ENCODE measurements at places on chromosomes 12 and 14.

GRCh38 chr14:63027719-63028118 lies 17.5 kb downstream of the KCNH5 start:
- no peak for DNase-seq

DNA sequence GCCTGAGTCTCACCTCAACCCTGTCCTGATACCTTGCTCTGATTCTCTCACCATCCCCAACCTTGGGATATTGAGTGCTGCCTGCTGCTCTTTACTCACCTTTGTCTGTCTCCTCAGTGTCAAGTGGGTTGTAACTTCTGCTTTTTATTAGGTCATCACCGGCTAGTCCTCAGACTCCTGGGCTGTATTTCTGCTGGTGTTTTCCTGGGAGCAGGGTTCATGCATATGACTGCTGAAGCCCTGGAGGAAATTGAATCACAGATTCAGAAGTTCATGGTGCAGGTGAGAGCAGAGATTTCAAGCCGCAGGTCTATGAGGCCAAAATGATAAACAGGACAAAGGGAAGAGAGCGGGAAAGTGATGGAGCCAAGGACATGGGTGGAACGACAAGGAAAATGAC lies 498 bp downstream of the SLC39A2 start:
- DNase-seq: no peak

- DNase-seq: no peak
These were observed 56.3 kb downstream of the PPP1R36 start for GRCh38 chr14:64605926-64606685.

- DNase-seq: no peak
These were observed 447.2 kb downstream of the SOX5 start for GRCh38 chr12:23502259-23502658.

DNA sequence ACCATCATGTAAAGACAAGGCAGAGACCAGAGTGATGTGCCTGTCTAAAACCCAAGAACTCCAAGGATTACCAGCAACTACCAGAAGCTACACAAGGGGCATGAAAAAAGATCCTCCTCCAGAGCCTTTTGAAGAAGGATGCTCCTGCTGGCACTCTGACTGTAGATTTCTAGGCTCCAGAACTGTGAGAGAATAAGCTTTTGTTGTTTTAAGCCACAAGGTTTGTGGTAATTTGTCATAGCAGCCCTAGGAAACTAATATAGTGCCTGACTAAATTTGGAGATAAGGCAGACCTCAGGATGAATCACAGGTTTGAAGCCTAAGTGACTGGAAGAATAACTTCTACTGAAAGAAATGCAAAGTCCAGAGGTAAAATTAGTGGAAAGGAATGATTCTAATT lies 132.9 kb downstream of the CEP83 start:
- peak; percentile 85 for DNase-seq

- DNase-seq: peak; percentile 44
These were observed 97.6 kb downstream of the EFCAB11 start for GRCh38 chr14:89856871-89857345.

DNA sequence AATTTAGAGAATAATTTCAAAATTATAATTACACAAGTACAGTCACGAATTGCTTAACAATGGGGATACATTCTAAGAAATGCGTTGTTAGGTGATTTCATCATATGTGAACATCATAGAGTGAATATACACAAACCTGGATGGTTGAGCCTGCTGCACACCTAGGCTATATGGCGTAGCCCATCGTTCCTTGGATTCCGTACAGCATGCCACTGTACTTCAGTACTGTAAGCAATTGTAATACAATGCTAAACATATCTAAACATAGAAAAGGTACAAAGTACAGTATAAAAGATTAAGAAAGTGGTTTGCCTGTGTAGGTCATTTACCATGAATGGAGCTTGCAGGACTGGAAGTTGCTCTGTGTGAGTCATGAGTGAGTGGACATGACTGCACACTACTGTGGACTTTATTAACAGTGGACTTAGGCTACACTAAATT lies 286.2 kb downstream of the CACNA1C start:
- DNase-seq: peak; percentile 81

GRCh38 chr12:42982828-42983227 lies 393.3 kb upstream of the PRICKLE1 start:
- DNase-seq: no peak

GRCh38 chr14:99359906-99360305 lies 87.9 kb upstream of the BCL11B start:
- DNase-seq: no peak

DNA sequence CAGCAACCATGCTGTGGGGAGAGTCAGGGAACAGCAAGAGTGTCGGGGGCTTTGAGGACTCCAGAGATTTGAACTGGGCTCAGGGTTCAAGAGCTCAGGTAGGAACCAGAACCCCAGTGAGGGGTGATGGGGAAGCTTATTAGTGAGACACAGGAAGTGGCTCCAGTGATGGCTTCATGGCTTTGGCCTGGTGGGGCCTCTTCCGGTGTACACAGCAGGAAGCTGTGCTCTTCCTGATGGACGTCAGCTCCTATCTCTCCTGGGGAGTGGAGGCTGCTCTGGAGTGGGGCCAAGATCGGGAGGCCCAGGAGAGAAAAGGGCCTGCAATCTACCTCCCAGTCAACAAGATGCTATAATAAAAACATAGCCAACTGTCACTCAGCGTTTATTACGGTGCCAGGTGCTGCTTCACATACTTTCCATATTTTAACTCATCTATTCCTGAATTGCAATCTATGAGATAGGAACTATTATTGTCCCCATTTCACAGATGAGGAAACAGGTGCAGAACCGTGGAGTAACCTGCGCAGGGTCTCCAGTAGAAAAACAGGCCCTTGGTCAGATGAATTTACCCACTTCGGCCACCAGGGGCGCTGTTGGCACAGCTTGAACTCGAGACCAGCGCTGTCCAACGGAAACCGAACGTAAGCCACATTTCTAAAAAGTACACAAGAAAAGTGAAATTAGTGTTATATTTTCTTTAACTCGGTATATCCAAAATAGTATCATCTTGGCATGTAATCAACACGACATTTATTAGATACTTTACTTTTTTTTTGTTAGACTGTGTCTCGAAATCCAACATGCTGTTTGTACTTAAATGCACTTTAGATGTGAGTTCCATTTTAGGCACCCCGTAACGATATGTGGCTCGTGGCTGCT lies 63.6 kb upstream of the DLK1 start:
- DNase-seq: peak; percentile 76

- DNase-seq: no peak
These were observed 228.4 kb upstream of the OTX2 start for GRCh38 chr14:57038689-57039088.

DNA sequence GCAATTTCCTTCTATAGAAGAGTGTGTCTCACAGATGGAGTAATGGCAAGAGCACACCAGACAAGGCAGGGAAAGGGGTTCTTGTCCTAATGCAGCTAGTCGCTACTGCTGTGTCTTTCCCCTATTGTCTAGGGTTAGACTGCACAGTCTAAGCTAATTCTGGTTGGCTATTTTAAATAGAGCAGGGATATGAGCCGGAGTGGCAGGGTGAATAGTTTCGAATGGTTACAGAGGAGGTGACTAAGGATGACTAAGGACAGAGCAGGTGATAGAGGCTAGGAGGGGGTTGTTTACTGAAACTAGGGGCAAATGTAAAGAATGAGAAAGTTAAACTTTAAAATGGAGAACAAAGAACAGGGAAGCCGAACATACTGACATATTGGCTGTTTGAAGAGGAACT lies 25.6 kb upstream of the CPNE8 start:
- DNase-seq: no peak

GRCh38 chr12:131555197-131555846 lies 155.6 kb upstream of the SFSWAP start:
- DNase-seq: no peak

GRCh38 chr12:38155526-38156496 lies 160.8 kb upstream of the ALG10B start:
- no peak for DNase-seq

GRCh38 chr14:103528146-103528586 lies 830 bp upstream of the TRMT61A start:
- no peak for DNase-seq

DNA sequence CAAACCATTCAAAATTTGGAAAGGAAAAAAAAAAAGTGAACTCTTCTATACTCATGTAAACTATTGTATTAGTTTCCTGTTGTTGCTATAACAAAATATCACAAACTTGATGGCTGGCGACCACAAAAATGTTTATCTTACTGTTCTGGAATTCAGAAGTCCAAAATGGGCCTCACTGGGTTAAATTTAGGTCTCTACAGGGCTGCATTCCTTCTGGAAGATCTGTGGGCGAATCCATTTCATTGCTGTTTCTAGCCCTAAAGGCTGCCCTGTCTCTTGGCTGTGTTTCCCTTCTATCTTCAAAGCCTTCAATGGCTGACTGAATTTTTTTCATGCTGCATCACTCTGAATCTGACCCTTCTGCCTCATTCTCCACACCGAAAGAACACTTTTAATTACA lies 105.1 kb upstream of the NAV3 start:
- peak; percentile 94 for DNase-seq

DNA sequence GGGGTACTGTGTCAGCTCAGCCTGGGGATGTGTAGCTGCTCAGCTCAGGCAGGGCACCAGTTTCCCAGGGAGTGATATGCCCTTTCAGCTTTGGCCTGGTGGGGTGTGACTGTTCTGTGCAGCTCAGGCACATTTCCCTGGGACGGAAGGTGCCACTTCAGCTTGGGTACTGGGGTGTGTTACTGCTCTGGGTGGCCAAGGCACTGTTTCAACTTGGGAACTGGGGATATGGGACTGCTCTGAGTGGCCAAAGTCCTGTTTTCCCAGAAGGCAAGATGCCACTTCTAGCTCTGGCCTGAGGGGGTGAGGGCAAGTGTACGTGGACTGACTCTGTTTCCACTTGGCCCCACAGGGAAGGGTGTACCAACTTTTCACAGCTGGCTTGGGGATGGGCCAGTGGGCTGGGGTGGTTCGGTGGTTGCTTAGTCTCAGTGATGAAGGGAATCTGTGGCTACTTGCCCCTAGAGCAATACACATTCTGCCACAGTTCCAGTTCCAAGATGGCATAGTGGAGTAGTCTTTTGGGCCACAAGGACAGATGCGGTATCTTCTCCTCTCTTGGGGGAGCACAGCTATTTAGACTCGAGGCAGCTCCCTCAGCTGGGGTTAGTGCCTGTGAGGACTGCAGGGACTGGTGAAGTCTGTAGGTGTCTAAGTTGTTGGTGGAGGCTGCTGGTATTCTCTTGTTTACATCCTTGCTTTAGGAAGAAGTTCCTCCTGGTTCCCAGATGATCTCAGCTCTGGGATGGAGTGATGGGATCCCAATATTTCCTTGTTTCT lies 26.4 kb downstream of the TBC1D15 start:
- DNase-seq: no peak

GRCh38 chr12:72546106-72546505 lies 273.9 kb downstream of the TRHDE start:
- DNase-seq: peak; percentile 49

GRCh38 chr12:122869207-122869973 lies 26.5 kb downstream of the VPS37B start:
- no peak for DNase-seq

DNA sequence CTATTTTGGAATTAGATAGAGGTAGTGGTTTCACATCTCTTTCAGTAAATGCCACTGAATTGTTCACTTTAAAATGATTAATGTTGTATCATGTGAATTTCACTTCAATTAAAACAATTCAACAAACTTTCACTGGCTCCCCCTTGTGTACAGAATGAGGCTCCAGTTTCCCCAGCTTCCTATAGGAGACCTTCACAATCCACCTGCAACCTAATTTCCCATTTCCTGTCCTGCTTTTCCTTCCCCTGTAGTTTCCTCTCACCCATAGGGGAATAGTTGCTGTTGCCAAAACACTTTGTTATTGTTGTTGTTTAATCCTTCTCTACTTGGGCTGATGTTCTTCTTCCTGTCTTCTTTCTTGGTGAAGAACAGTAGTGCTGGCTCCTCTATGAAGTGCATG lies 59.8 kb downstream of the NPAS3 start:
- peak; percentile 63 for DNase-seq

GRCh38 chr12:65952737-65953209 lies 128.5 kb downstream of the HMGA2 start:
- no peak for DNase-seq

- DNase-seq: no peak
These were observed 378.9 kb downstream of the RGS6 start for GRCh38 chr14:72311116-72311515.

DNA sequence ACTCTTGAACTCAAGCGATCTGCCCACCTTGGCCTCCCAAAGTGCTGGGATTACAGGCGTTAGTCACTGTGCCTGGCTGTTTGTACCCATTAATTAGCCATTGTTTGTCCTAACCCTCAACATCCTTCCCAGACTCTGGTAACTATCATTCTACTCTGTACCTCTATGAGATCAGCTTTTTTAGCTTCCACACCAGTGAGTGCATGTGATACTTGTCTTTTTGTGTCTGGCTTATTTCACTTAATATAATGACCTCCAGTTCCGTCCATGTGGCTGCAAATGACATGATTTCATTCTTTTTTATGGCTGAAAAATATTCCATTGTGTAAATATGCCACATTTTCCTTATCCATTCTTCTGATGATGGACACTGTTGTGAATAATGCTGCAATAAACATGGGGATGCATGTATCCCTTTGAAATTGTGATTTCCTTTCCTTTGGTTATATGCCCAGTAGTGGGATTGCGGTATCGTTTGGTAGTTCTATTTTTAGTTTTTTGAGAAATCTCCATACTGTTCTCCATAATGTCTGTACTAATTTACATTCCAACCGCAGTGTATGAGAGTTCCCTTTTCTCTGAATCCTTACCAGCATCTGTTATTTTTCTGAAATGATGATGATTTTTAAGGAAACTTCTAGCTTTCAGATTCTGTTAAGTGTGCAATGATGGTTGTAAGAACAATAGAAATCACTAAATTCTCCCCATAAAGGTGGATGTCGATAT lies 6.7 kb upstream of the PPP4R3A start:
- no peak for DNase-seq

Measured in choroid plexus epithelial cell (primary cell).